ENCODE measurements at places on chromosomes 4 and X.

DNA sequence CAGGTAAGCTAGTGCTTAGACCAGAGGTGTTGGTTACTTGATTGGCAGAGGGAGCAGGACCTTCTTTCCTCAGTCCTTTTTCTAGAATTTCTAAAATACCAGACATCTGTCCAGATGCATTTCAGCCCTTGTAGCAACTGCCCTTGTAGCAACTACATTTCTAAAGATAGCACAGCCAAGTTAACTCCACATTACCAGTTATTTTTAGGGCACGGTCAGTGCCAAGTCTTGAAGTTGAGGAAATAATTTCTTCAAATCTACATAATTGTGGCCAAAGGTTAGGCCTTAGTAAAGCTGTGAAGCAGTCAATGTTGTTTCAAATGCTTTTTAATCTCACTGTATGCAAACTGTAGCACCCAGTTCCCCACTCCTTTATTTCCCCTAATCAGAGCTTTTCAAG, 62.9 kb downstream of the MID1IP1 start:
- DNase-seq: no peak

- DNase-seq: no peak
These were observed 2.2 kb downstream of the KIT start for GRCh38 chr4:54659749-54660535.

- no peak for DNase-seq
These were observed 2.5 kb downstream of the GALNT7 start for GRCh38 chr4:173171098-173171497.

GRCh38 chr4:141746026-141746425, 109.6 kb downstream of the IL15 start:
- DNase-seq: no peak

- no peak for DNase-seq
These were observed 378.9 kb downstream of the SMARCA1 start for GRCh38 chrX:129144172-129145038.

GRCh38 chrX:130704053-130705038, 198.7 kb downstream of the ENOX2 start:
- no peak for DNase-seq

DNA sequence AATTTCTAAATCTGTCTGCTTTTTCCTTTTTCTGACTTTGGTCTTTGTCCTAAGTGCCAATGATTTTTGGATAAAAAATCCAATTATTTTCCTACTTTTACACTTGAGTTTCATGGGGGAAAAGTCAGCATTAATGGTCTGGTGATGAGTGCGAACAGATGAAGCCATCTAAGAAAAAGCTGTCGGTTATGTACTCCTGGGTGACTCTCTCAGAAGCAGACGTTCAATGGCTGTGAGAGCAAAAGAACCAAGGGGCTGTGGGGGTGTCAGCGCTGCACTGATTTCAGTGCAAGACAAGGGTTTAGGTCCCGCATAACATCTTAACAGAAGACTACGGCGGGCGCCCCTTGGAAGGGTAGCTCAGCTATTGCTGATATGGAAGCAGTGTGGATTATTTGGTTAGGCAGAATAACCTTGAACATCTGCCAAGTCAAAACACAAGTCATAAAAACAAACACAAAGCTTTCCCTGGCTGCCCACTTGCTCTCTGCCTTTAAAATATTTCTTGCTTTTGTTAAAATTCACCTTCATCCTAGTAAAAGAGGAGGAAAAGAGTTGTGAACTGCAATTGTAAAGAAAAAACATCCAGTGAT, 240.5 kb downstream of the MAML3 start:
- DNase-seq: no peak

GRCh38 chrX:110026099-110026844, 23.4 kb downstream of the TMEM164 start:
- DNase-seq: no peak

DNA sequence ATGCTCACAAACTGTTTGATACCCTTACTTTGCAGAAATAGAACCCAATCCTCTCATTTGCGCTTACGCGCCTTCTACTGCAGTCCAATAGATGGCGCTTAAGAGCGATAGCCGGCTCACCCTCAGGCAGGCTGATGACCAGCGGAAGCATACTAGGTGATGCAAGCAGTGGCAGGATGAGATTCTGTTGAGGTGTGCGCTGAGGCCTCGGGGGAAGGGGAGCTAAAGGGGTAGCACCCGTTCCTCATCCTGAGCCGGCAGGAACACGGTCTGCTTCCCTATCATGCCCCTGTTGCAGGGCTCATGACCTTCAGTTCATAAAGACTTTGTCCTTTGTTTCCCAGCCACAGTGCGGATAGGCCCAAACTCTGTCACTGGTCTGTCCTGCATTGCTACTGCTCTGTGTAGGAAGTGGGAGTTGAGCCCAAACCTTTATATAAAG, 628.9 kb downstream of the TLL1 start:
- no peak for DNase-seq

GRCh38 chr4:76765473-76766183, 132.3 kb downstream of the SOWAHB start:
- DNase-seq: no peak

GRCh38 chr4:98688411-98689290, 30.2 kb upstream of the TSPAN5 start:
- DNase-seq: no peak

- DNase-seq: no peak
These were observed 1.3 kb downstream of the FAM53A start for GRCh38 chr4:1682860-1683259.

DNA sequence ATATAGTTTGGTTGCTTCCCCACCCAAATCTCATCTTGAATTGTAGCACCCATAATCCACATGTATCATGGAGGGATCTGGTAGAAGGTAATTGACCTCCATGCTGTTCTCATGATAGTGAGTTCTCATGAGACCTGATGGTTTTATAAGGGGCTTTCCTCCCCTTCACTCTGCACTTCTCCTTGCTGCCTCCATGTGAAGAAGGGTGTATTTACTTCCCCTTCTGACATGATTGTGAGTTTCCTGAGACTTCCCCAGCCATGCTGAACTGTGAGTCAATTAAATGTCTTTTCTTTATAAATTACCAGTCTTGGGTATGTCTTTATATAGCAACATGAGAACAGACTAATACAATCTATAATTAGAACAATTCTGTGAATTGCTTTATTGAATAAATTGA, 11.9 kb upstream of the DCAF4L1 start:
- DNase-seq: no peak

DNA sequence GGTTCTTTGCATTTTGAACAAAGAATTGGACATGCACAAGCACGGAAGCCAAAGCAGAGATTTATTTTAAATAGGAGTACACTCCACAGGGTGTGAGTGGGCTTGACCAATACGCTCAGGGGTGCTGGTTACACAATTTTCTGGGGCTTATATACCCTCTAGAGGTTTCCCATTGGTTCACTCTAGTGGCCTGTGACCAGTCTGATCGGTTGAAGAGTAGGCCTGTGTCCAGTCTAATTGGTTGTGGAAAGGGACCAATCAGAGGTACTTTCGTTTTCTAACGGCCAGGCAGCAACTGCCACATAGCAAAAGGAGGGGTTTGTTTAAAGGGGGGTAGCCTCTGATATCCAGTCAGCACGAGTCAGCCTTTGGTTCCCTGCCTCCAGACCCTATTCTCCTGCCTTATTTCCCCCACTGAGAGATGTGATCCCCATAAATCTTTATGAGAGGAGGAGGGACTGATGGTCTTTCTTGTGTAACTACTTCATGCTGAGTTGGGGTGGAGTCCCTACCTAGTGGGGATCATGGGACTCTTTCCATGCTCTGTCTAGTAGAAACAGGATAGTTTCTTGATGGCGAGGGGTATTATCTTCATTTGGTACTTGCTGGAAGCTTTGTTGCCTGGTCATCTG, 11.3 kb upstream of the AREG start:
- no peak for DNase-seq

DNA sequence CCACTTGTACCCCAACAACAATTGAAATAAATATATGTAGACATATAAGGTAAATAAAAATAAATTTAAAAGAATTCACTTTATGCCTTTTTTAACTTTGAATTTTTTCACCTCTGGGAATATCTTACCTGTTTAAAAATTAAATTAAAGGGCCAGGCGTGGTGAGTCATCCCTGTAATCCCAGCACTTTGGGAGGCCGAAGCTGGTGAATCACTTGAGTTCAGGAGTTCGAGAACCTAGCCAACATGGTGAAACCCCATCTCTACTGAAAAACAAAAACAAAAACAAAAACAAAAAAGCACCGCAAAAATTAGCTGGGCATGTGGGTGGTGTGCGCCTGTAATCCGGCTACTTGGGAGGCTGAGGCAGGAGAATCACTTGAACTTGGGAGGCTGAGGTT, 164.8 kb downstream of the AASDH start:
- DNase-seq: no peak

GRCh38 chrX:26606971-26607370, 391.0 kb downstream of the MAGEB5 start:
- DNase-seq: no peak

DNA sequence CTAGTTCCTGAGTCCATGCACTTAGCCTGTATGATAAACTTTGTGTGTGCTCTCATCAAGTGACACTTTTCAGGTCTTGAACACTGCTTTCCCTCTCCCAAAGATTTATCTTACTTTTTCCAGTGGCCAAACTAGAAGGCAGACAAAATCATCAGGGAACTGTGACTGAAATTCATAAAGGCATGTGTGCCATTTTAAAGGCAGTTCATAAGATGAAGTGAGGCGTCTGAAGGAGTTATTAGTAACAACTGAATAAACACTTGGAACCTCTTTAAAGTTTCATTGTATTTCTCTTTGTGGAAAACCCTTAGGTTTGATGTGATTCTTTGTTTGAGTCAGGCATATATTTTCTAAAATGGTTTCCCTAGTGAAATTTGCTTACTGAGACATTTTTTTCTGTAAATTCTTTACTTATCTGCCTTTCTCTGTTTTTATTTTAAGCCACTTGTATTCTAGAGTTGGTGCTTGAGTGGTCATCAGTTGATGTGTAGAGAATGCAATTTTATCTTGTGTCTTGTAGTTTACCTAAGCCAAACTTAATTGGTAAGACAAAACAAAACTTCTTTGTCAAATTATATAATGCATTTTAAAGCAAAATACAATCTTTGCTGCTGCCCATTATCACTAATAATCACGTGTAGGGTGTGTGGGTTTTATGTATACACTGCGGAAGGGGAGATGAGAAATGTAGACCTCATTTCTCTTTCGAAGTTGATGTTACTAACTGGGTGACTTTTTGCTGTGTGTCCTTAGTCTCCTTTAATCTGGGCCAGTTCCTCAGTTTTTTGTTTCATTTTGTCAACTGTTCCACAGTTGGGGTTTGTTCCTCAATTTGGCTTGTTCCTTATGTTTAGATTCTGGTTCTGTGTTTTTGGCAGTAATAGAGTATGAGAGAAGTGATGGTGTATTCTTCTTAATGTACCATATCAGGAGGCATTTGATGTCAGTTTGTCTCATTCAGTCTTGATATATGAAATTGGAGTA, 56.8 kb downstream of the RBPJ start:
- DNase-seq: no peak

DNA sequence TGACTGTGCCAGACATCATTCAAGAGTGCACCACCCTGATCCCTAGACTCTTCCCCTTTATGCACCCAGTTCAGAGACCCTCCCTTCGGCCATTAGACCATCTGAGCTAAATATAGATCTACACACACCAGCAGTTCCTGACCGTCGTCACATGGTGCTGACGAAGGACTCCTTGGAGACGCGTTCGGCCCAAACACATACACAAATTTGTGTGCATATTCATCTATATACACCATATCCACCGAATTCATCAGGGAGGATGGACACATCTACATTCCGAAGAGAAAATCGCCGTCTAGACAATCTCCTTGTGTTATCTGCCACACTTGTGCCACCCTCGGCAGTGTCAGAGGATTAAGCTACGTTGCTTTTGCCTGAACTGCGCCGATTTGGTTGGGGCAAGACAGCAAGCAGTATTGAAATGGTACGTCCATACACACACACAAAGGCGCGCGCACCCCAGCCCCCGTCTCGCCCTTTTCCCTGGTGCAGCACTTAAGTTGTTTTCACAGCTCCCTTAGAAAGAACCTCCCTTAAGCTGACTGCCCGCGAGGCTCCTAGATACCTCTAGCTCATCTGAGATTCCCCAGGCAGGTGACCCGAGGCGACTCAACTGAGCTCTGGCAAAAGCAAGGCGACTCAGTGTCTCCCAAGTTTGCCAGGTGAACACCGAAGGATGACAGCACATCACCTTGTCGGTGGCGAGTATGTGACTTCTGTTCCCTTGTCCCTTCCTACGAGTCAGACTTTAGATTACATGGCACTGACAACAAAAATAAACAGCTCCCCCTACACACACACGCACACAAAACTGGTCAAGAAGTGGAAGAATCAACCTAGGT, 1.0 kb downstream of the RASGEF1B start:
- DNase-seq: peak; percentile 49

- DNase-seq: no peak
These were observed 9.5 kb downstream of the FRMD7 start for GRCh38 chrX:132118358-132118757.

DNA sequence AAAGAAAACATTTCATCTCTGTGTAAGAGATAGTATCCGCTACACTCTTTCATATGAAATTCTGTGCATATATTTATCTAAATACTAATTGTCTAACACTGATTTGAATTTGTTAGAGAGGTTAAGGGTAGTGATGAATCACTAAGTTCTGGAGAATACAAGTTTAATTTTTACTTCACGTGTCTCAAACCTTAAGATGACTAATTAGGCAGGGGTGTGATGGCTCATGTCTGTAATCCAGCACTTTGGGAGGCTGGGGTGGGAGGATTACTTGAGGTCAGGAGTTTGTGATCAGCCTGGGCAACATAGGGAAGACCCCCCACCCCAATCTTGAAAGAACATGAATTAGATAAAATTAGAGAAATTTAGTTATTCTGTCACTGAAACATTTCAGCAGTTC, 2241.9 kb downstream of the PCDH7 start:
- DNase-seq: no peak

DNA sequence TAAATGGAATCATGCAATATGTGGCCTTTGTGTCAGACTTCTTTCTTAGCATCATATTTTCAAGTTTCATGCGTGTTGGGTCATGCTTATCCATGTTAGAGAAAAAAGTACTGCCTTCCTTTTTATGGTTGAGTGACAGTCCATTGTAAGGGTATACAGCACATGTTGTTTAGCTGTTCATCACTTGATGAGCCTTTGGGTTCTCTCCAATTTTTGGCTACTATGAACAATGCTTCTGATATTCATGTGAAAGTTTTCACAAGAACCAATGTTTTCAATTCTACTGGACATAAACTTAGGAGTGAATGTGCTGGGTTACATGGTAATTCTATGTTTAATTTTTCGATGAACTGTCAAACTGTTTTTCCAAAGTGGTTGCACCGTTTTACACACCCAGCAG, 28.1 kb upstream of the LNX1 start:
- no peak for DNase-seq

DNA sequence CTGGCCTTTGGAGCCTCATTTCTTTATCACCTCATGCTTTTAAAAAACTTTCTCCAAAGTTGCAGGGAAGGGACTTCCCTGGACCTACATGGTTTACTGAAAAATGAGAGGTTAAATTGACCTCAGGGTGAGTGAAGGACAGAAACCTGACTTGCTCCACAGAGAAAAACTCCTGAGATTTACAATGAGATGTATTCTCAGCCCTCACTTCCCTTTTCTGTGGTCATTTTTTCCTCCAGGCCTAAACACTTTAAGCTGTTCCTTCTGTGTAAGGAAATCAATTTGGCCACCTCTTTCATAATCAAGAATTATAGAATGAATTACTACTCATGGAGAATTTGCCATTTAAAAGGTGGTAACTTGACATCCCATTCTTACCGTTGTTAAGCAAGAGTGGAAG, 77.9 kb downstream of the HPGD start:
- no peak for DNase-seq

- no peak for DNase-seq
These were observed 359.4 kb upstream of the ZCCHC13 start for GRCh38 chrX:73944563-73944908.

Measured in activated naive CD4-positive, alpha-beta T cell treated with anti-CD3 and anti-CD28 coated beads, Interleukin-2, amount 50 U/mL, for 16 hours (primary cell).